Skin of body (tissue), 3 donors: ENCODE measurements at places on chromosomes 2 and 18.
A peak's percentile ranks its signal among the peaks of the same experiment; 100 is the strongest.

DNA sequence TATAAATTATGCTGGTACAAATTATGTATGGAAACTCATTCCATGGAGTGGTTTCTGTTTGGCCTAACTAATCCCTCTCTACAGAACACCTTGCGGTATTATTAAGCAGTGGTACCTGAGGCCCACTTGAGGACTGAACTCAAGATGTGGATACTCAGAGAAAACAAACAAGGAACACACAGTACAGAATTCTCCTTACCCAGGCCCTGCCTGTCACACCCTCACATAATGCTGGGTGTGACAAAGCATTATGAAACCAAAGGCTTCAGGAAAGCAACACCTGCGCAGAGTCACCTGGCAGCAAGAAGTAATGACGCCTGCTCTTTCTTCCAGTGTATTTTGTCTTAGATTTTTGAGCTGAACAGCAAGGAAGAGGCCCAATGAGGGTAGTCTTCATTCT, 264.7 kb downstream of the PAX3 start:
- DNase-seq = no peak

- no peak for DNase-seq
These were observed 424.4 kb upstream of the NETO1 start for GRCh38 chr18:73292156-73292555.

GRCh38 chr2:134232868-134233727, 20.8 kb upstream of the MGAT5 start:
- no peak for DNase-seq

DNA sequence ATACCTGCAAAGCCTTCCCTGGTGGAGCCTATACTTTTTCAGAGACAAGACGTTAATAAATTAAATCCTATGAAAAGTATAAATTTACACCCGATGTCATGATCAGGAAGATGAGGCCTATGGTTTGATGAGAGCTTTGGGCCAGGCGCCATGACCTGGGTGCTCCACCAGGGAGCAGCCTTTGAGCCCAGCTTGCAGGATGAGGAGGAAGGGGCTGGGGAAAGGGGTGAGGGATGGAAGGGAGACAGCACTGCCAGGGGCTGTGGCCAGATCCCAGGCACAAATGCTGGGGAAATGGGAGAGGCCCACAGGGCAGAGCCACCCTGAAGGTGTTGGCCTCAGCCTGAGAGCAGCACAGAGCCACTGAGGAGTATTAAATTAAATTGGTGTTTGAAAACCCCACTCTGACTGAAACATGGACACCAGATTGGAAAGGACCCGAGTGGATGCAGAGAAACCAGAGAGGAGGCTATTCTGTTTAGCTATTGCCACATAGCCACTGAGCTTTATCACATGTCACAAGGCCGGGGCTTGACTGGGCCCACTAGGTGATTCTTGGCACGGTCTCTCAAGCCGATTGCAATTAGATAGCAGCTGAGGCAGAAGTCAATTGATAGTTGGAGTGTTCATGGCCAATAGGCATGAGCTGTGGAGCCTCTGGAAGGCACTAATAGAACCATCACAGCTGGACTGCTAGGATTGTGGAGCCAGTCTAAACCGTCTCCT, 9.6 kb upstream of the FAHD2A start:
- DNase-seq = no peak

DNA sequence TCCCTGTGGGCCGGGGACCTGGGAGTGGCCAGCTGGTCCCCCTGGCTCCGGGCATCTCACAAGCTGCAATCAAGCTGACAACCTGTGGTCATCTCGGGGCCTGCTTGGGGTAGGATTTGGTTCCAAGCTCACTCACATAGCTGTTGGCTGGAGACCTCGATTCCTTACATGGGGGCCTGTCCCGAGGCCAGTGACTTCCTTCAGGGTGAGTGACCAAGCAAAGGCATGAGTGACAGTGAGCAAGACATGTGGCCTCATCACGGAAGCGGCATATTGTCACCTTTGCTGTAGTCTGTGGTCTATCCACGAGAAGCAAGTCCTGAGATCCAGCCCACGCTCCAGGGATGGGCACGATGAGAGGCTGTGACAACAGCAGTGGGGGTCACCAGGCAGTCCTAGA, 131.4 kb upstream of the ID2 start:
- DNase-seq = no peak

DNA sequence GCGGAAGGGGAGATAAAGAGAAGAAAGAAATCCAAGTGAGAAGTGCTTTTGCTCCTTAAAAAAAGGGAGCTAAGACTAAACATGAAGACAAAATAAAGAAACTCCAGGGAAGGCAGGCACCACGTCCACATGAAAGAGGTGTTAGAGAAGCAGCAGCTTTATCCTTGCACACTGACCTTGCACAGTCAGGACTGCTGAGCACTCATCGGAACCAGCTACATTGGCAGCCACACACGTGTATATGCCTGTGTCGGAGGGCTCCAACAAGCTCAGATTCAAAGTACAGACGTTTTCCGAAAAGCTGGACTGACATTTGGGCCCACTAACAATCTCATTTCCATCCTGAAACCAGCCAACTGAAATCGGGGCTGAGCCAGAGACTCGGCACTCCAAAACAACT, 88.2 kb downstream of the TTN start:
- no peak for DNase-seq

DNA sequence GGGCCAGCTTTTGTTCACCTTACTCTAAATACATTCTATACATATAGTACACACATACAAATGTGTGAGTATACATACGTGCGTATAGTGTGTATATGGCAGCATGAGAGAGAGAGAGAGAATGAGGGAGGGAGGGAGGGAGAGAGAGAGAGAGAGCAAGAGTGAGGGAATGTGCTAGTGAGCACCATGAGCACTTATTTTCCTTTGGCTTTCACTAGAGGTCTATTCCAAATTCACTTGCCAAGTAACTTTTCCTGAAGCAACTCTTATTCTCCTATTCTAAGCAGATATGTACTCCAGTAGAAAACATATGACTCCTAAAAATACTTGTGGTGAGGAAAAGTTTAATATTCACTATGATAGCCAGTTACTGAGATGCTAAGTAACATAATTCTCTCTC, 85.7 kb downstream of the COBLL1 start:
- DNase-seq = no peak

- DNase-seq = no peak
These were observed 32.2 kb upstream of the TEX51 start for GRCh38 chr2:126866451-126866850.

GRCh38 chr2:110983133-110983532, 137.6 kb upstream of the BCL2L11 start:
- DNase-seq = peak; percentile 91

- DNase-seq = no peak
These were observed 45.5 kb downstream of the GATA6 start for GRCh38 chr18:22214731-22215528.

DNA sequence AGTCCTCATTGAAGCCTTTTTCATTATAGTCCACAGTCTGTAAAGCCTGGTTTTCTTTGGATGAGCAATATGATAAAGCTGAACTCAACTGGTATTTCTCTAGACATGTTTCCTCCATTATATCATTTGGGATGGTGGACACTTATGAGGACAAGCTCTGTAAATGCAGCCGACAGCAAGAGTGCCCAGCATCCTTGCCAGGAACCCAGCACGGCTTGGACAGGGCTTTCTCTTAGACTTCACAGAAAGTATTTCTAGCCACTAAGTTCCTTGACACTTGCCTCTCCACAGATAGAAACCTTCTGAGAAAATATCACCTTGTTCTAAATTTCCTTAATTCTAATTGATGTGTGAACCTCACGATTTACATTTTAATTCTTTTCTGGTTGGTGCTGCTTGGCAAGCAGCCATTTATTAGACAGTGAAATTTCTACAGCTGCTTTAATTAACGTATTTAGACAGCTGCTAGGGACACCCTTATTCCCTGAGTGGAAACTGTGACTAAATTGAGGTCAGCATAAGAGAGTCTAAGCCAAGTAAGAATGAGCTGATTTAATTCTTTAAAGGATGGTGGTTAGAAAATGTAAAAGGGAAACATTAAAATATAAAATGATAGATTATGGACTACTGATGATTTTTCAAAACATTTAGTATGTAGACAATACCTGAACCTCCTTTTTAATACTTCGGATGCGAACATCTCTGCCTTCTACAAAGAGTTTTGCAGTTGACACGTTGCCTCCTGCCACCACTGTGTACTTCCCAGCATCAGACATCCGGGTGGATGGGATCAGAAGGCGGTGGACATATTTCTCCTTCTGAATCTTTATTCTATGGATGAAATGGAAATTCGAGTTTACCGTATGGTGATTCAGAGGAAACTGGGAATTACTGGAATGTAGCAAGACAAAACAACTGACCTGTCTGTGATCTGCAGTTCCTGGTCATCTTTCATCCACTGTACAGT, 39.8 kb downstream of the TTN start:
- DNase-seq = no peak

DNA sequence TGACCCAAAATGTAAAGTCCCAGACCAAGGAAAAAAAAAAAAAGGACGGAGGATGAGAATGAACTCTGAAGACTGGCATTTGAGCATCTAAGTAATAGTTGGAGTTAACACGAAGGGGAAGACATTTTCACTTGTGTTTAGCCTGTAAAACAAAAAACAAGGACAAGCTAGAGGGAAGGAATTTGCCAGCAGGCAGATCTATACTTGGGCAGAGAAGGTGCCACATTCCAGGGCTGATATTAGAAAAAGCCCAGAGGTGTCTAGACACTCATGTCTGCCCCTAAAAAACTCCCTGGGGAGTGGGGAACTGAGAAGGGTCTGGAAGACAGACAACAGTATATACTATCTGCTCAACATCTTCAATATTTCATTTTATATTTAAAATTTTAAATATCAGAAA, 171.1 kb downstream of the ZEB2 start:
- no peak for DNase-seq

- no peak for DNase-seq
These were observed 68.1 kb upstream of the PELI1 start for GRCh38 chr2:64212346-64212745.

GRCh38 chr2:8413589-8414135, 268.2 kb upstream of the ID2 start:
- DNase-seq = no peak
